ENCODE measurements at places on chromosomes 7 and 10.

- DNase-seq: peak; percentile 33
Observed at GRCh38 chr10:132713421-132714095, 72.4 kb downstream of the NKX6-2 start.

- no peak for DNase-seq
Observed at GRCh38 chr10:79068203-79068561, 584 bp upstream of the ZMIZ1 start.

- DNase-seq: no peak
Observed at GRCh38 chr7:90446137-90446899, 23.1 kb upstream of the PTTG1IP2 start.

DNA sequence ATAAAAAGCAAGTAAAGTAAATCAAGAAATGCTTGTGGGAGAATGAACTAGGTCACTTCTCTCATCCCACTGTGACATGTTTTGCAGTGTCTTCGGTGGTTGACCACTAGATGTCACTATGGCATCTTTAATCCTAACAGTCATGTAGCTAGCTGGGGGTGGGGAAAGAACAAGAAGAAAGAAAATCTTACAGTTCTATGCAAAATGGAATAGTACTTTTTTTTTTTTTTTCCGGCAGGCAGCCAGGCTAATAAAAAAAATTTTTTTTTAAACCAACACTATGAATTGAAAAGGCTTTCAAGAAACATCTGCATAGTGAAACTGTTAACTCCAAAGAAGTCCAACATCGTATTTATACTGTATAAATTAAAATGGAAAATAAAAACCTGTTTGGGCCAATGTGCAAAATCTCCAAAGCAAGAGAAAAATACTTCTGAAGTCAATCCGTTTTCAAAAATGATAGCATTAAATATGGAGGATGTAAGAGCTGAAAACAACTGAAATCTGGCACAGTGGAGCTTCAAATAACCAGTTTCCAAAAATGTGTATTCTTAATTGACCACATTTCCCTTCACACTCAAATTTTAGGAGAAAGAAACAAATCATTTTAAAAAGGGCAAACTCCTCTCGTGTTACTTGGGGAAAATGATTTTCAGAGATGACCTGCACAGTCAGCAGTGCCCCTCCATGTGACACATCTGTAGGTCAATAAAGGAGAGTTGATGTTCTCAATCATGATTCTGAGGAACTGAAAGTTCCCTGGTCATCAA lies 38.5 kb downstream of the CDK1 start:
- peak; percentile 88 for DNase-seq

- no peak for DNase-seq
Observed at GRCh38 chr7:29247224-29247962, 52.8 kb downstream of the CHN2 start.

- DNase-seq: no peak
Observed at GRCh38 chr7:16744518-16745250, 8.9 kb upstream of the TSPAN13 start.

DNA sequence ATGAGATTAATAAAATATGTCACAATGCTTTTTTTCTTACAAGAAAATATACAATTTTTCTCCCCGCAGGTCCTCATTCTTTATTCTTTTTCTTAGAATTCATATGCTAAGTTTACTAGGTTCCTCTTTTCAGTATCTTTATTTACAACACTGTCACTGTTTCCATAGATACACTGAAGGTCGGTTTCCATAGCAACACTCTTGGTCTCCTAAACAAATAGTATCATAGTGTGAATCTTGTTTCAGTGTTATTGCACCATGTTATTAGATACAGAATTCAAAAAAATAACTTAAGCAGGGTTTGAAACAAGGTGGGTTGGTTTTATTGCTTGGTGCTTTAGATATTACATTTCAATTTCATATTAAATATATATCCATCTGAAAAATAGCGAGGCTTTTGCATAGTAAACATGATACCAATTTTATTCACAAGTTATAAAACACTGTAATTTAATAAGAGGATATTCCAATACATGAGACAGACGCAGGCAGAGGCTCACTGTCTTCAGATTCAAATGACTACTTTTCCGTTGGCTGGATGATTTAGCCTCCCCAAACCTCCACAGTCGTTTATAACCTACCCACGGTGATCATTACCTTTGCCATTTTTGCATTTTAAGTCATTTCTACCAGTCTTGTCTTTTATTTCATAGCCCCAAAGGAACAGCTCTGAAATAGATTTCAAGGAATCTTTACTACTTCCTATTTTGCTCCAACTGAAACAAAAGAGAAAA lies 88.9 kb upstream of the KLF6 start:
- DNase-seq: no peak

DNA sequence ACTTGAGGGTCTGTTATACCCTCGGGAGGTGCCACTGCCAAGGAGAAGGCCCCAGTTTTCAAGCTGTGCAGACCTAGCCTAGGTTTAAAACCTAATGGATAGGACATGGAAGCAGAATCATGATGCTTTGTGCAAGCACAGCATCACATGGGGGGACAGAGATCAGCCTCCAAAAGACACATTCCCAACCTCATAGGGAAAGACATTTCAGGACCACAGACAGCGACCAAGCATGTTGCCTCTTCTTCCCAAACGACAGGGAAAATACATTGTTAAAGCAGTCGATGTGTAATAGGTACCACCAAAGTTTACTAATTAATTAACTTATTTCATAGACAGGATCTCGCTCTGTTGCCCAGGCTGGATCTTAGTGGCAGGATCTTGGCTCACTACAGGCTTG lies 573.9 kb downstream of the TCERG1L start:
- DNase-seq: no peak

DNA sequence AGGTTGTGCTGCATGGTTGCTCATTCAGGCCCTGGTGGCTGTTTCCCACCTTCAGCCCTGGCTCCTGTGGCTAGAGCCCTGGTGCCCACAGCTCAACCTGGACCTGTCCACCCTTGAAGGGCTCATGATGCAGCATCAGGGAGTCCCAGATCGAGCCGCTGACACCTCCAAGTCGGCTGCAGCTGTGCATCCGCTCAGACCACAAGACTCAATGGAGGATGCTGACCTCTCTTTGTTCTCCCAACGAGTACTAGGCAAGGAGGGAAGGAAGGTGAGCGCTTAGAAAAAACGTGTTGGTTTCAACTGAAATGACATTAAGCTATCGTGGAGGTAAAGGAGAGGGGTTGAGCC lies 9.5 kb upstream of the C10orf95 start:
- no peak for DNase-seq

Data from midbrain (tissue), 1 donor.